NCI-H187 (cell line): ENCODE measurements at places on chromosomes 4 and X.

DNA sequence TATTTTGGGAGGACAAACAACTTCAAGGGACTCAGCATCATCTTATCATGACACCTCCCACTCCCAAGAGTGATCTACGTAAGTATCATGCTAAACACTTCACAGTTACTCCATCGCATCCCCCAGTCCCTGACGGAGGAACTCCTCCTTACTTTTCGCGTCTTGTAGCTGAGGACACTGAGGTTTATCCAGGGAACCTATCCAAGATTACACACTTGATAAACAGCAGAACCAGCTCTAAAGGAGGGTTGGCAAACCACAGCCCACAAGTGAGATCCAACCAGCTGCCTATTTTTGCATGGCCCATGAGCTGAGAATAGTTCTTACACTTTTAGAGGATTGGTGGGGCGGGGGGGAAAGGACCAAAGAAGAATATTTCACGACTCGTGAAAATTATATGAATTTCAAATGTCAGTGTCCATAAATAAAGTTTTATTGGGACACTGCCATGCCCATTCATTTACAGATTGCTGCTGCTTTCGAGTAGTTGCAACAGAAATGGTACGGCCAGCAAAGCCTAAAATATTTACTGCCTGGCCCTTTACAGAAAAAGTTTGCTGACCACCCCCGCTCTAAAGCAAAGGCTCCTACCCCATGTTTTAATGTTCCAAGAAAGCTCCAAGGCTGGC, 47.8 kb downstream of the SEPSECS start:
- DNase-seq: no peak

DNA sequence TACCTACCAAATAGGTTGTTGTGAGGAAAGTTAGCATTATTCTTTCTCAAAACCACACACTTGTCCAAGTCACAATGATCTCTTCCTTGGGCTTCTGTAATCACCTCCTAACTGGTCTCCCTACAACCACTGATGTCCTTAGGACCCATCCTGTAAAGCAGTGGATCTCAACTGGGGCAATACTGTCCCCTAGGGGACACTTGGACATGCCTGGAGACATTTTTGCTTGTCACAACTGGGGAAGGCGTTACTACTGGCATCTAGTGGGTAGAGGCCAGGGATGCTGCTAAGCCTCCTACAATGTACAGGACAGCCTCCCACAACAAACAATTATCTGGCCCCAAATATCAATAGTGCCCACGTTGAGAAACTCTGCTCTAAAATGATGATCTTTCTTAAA, 118.7 kb upstream of the AP1S2 start:
- no peak for DNase-seq

- no peak for DNase-seq
These were observed 25.4 kb downstream of the NFKB1 start for GRCh38 chr4:102526532-102526931.

DNA sequence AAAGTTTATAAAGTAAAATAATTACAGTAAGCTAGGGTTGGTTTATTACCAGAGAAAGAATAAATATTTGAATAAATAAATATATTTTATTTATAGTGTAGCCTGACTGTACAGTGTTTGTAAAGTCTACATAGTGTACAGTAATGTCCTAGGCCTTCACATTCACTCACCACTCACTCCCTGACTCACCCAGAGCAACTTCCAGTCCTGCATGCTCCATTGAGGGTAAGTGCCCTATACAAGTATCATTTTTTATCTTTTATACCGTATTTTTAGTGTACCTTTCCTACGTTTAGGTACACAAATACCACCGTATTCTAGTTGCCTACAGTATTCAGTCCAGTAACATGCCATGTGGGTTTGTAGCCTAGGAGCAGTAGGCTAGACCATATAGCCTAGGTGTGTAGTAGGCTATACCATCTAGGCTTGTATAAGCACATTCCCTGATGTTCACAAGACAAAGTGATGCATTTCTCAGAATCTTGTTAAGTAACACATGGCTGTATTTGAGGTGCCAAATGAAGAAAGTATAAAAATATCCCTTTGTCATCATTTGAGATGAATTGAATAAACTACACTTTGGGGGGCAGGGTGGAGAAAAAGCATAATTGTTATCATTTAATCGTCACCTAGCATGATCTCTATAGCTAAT, 14.7 kb upstream of the KLHL8 start:
- no peak for DNase-seq

- DNase-seq: no peak
These were observed 3.0 kb downstream of the PDLIM3 start for GRCh38 chr4:185532293-185532692.

GRCh38 chr4:156420623-156421022, 467.0 kb upstream of the CTSO start:
- no peak for DNase-seq

GRCh38 chr4:23237771-23238170, 545.0 kb downstream of the GBA3 start:
- DNase-seq: no peak

GRCh38 chrX:581720-582298, 48.8 kb upstream of the SHOX start:
- no peak for DNase-seq

- DNase-seq: no peak
These were observed 65.4 kb downstream of the HTRA3 start for GRCh38 chr4:8334786-8335460.

GRCh38 chr4:177292171-177292570, 17.5 kb upstream of the NEIL3 start:
- DNase-seq: no peak
